ENCODE measurements at places on chromosomes 2 and 18. TPM values are rescaled to one million over a fixed set of nuclear protein-coding genes. Genes with fewer than 3 reads are reported as not detected.

DNA sequence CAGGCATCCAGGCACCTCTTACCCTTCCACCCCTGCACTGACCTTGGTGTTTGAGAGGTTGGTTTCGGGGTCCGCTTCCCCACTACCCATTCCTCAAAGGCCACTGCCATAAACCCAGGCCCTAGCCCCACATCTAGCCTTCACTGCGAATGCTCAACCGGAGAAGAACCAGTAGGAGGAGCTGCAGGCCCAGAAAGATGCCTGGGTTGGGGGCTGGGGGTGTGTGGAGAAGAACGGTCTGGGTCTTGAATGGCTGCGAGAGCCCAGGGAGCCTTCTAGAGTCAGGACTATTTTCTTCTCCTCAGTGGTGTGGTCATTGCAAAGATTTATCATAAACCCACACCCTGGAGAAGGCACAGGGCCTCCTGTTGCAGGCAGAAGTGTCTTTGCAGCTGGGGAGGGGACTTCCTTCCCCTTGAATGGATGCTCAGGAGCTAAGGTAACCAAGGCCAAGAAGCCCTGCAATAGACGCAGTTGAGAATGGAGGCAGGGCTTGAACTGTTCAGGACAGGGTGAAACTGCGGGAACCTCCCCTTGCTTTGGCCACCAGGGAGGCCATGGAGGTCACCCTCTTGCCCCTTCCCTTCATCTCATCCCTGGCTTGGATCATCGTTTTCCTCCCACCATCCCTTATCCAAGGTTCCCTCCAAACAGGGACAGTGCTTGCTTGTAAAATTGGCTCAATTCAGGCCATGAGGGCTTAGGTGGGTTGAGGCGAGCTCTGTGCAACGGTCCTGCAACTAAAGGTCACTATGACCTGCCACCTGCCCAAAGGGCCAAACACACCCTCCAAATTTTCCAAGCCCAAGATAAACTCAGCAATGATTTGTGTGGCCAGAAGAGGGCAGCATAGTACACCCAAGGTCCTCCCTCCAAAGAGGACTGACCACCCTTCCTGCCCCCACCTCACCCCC, 20.9 kb downstream of the THNSL2 start:
- H3K4me1 ChIP-seq: no peaks in the 10 kb centered on the region
- no peaks in the 10 kb centered on the region for H3K27me3 ChIP-seq
- no peak overlapping the region for H3K4me3 ChIP-seq
- H3K36me3 ChIP-seq: no peaks in the 10 kb centered on the region
- DNase-seq: no peak
- H3K27ac ChIP-seq: no peak overlapping the region

The ALPI gene
- total RNA-seq: not detected

GRCh38 chr18:27314996-27315395, 129.9 kb upstream of the CHST9 start:
- no peak overlapping the region for H3K27ac ChIP-seq
- no peaks in the 10 kb centered on the region for H3K4me1 ChIP-seq
- no peak overlapping the region for H3K4me3 ChIP-seq
- no peak for DNase-seq
- no peaks in the 10 kb centered on the region for H3K36me3 ChIP-seq

DNA sequence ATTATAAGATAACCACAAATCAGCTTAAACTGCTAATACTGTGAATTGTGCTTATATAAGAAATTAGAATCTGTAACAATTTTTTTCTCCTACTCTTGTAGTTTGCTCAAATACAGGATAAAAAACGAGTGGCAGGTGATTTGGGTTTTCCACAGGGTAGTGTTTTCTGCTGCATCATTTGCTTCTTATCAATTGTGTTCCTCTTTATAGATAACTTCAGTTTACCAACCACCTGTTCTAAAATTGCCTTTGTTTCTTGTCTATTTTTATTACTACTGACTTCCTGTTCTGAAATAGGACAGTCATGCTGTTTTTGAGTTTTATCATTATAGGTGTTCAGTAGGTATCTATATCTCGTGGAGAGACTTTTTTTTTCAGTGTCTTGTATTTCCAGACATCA, 56.9 kb downstream of the MFSD6 start:
- H3K27ac ChIP-seq: no peak overlapping the region
- no peak overlapping the region for H3K4me3 ChIP-seq
- no peaks in the 10 kb centered on the region for H3K27me3 ChIP-seq
- H3K36me3 ChIP-seq: no peaks in the 10 kb centered on the region

- H3K4me1 ChIP-seq: no peaks in the 10 kb centered on the region
- no peak overlapping the region for H3K4me3 ChIP-seq
- DNase-seq: no peak
- H3K27me3 ChIP-seq: no peaks in the 10 kb centered on the region
Observed at GRCh38 chr2:101295895-101296294, 12.6 kb downstream of the RNF149 start.

GRCh38 chr2:190912726-190913125, 32.1 kb downstream of the GLS start:
- H3K4me3 ChIP-seq: no peak overlapping the region
- no peak for DNase-seq
- H3K27me3 ChIP-seq: no peaks in the 10 kb centered on the region
- no peak overlapping the region for H3K27ac ChIP-seq
- no peaks in the 10 kb centered on the region for H3K36me3 ChIP-seq

The METAP1D gene
- 13.6 TPM for total RNA-seq

The EFR3B gene
- total RNA-seq: 1.6 TPM

- H3K36me3 ChIP-seq: no peaks in the 10 kb centered on the region
- H3K4me1 ChIP-seq: peaks cover 13% of the 10 kb centered on the region
- H3K27ac ChIP-seq: peak overlapping the region; percentile 96
- H3K4me3 ChIP-seq: peak overlapping the region; percentile 95
- H3K27me3 ChIP-seq: no peaks in the 10 kb centered on the region
Observed at GRCh38 chr2:112055730-112056625, 909 bp downstream of the TMEM87B start.

The AOX1 gene
- total RNA-seq: 24.8 TPM

The ACMSD gene
- not detected for total RNA-seq

- no peaks in the 10 kb centered on the region for H3K4me1 ChIP-seq
- H3K27ac ChIP-seq: no peak overlapping the region
- no peak for DNase-seq
Observed at GRCh38 chr2:215917953-215918620, 95.3 kb downstream of the MREG start.

- H3K4me1 ChIP-seq: no peaks in the 10 kb centered on the region
- H3K36me3 ChIP-seq: no peaks in the 10 kb centered on the region
- no peak for DNase-seq
- no peak overlapping the region for H3K27ac ChIP-seq
Observed at GRCh38 chr2:117613101-117613500, 201.4 kb upstream of the DDX18 start.

DNA sequence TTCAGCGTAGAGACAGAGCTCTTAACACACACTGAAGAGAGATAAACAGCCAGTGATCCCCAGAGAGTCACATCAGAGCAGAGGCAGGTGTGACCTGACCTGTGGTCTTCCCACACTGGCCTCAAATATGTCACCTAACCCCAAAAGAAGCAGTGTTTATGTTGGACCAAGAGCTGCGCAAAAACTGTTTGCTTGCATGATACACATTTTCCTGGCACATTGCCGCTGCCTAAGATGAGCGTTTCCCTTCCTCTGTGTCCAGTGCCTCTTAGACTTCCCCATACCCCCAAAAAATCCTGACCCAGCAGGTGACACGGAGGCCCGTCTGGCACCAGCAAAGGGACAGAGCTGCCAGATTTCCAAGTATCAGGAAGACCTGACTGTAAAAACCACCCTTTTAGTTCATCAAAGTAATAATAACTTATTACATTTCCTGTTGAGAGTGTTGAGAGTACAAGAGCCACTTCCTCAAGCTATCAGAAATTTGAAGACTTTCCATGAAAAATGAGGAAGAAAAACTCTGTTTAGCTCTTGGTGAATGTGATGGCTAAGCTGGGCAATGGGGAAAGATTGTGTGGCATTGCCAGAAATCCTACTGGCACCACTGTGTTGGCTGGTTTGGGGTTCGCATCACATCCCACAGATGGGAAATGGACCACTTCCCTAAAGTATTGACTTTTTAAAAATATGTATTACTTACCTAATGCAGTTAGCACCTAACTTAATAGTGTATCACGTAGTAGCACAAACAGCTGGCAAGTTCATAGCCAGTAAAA, 6.7 kb downstream of the TNFRSF11A start:
- no peak overlapping the region for H3K27ac ChIP-seq
- H3K4me1 ChIP-seq: no peaks in the 10 kb centered on the region

DNA sequence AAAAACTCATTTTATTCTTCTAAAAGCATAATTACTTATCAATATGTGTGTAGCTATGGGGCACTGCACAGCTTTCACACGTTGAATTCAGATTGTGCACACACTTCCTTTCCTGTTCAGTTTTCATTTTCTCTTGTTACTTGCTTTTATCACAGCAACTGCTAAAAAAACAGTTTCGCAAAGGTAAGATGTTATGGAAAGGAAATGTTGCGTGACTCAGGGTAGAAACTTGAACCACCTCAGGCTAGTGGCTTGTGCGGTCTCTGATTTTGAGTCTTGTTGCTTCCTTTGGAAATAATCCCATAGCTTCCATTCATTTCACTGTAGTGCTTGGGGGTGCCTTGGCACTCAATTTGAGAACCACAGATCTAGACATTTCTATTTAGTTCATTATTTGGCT, 171.9 kb downstream of the FMNL2 start:
- H3K27me3 ChIP-seq: no peaks in the 10 kb centered on the region
- no peak for DNase-seq
- H3K27ac ChIP-seq: no peak overlapping the region
- no peaks in the 10 kb centered on the region for H3K4me1 ChIP-seq
- H3K36me3 ChIP-seq: no peaks in the 10 kb centered on the region
- no peak overlapping the region for H3K4me3 ChIP-seq

The HOXD8 gene
- total RNA-seq: 30.8 TPM

The COBLL1 gene
- total RNA-seq: 52.1 TPM

DNA sequence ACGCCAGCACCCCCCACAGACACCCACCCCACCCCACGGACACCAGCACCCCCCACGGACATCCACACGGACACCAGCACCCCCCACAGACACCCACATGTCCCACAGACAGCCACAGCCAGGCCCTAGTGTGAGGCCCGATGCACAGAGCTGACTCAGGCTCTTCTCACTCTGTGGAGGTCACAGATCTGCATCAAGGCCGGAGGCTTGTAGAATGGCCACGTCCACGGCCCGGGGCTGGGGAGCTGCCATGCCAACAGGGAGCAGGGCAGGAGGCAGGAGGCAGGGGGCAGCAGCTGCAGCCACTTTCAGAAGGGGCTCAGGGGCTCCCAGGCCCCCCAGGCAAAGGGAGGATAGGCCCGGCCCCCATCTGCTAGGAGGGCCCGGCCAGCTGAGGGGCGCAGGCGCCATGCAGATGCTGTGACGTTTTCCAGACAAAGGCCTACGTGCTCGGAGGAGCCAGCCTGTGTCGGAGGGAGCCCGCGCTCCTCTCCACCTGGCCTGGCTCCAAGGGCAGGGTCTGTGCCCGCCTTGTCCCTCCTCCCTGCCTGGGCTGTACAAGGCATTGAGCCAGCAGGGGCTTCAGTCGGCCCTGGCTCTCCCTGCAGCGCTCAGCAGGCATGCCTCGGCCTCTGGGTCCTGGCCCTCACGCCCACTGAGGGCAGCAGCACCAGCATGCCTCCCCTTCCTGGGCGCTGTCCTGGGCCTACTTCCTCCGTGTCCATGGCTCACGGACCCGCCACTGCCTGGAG, 249.0 kb downstream of the TWIST2 start:
- no peaks in the 10 kb centered on the region for H3K4me1 ChIP-seq
- no peaks in the 10 kb centered on the region for H3K27me3 ChIP-seq
- H3K27ac ChIP-seq: no peak overlapping the region
- H3K36me3 ChIP-seq: peaks cover 9% of the 10 kb centered on the region
- H3K4me3 ChIP-seq: no peak overlapping the region

- no peaks in the 10 kb centered on the region for H3K4me1 ChIP-seq
- H3K36me3 ChIP-seq: no peaks in the 10 kb centered on the region
- no peaks in the 10 kb centered on the region for H3K27me3 ChIP-seq
- DNase-seq: no peak
Observed at GRCh38 chr2:27506587-27506986, 9.9 kb downstream of the GCKR start.

The ASIC4 gene
- total RNA-seq: 0.45 TPM

The NUP35 gene
- 14.8 TPM for total RNA-seq

GRCh38 chr2:26623541-26624495, 17.3 kb downstream of the CIB4 start:
- no peak overlapping the region for H3K4me3 ChIP-seq
- no peak for DNase-seq
- H3K36me3 ChIP-seq: no peaks in the 10 kb centered on the region
- peaks cover 4% of the 10 kb centered on the region for H3K4me1 ChIP-seq
- peak overlapping the region; percentile 59 for H3K27ac ChIP-seq

GRCh38 chr2:195695002-195695631, 38.1 kb downstream of the SLC39A10 start:
- H3K36me3 ChIP-seq: no peaks in the 10 kb centered on the region
- DNase-seq: no peak
- no peaks in the 10 kb centered on the region for H3K27me3 ChIP-seq
- no peak overlapping the region for H3K4me3 ChIP-seq
- H3K27ac ChIP-seq: no peak overlapping the region

- no peaks in the 10 kb centered on the region for H3K4me1 ChIP-seq
- DNase-seq: no peak
- H3K36me3 ChIP-seq: no peaks in the 10 kb centered on the region
- H3K27ac ChIP-seq: no peak overlapping the region
- no peak overlapping the region for H3K4me3 ChIP-seq
Observed at GRCh38 chr2:123363826-123364225, 661.3 kb upstream of the CNTNAP5 start.

DNA sequence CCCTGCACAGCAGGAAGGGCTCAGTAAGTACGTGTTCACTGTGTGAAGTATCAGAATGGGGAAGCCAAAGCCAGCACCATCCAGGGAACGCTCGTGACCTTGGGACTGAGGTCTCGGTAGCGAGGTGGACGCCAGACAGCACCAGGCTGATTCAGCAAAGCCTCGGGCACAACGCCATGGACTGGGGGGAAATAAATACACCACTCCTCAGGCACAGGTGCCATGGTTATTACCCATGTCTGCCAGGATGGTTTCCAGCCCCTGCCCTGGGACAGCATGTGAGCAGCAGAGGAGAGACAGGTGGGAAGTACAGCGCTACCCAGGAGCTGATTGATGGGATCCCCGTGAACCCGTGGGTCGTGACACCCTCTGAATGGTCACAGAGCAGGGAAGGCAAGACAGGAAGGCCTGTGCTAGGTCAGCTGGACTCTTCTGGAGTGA, 53.0 kb downstream of the REEP1 start:
- H3K4me1 ChIP-seq: no peaks in the 10 kb centered on the region
- no peaks in the 10 kb centered on the region for H3K27me3 ChIP-seq
- H3K4me3 ChIP-seq: no peak overlapping the region
- no peak overlapping the region for H3K27ac ChIP-seq
- no peaks in the 10 kb centered on the region for H3K36me3 ChIP-seq

The SCN9A gene
- total RNA-seq: 0.46 TPM

GRCh38 chr2:67462738-67463496, 65.8 kb downstream of the ETAA1 start:
- H3K36me3 ChIP-seq: no peaks in the 10 kb centered on the region
- DNase-seq: no peak
- no peak overlapping the region for H3K27ac ChIP-seq
- no peaks in the 10 kb centered on the region for H3K27me3 ChIP-seq
- no peaks in the 10 kb centered on the region for H3K4me1 ChIP-seq
